ENCODE measurements at places on chromosomes 5 and 9.

DNA sequence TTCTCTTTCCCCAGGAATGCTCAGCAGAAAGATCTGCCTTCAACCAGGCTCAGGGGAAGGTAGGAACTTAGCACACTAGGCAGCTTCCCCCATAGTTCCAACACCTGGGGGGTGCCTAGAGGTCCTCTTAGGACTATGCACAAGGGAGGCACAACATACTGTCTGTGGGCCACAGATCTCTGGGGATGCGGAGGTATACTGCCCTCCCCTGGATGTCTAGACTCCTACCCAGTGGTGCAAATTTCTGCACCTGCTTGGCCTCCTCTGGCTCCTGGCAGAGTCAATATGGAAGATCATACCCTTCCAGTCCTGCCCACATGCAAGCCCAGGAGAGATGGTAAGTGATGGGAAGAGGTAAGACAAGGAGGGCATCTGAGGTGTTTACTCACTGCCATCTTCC, 247.5 kb upstream of the DAPK1 start:
- DNase-seq = no peak

DNA sequence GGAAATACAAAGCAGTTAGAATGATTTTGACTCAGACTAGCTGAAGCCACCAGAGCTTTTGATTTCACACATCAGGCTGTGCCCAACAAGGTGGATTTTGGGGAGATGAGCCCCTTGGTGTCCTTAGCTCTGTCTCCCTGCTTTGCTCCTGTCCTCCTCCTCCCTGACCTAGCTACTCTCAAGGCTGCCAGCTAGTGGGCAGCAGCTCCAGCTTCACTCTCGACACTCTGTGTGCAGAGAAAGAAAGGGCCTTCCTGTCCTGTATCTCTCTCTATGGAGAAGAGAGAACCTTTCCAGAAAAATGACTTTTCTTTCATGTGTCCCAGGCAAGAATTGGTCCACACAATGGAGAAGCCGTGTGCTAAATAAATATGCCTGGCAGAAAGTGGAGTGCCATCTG, 446.2 kb downstream of the SEMA5A start:
- no peak for DNase-seq

DNA sequence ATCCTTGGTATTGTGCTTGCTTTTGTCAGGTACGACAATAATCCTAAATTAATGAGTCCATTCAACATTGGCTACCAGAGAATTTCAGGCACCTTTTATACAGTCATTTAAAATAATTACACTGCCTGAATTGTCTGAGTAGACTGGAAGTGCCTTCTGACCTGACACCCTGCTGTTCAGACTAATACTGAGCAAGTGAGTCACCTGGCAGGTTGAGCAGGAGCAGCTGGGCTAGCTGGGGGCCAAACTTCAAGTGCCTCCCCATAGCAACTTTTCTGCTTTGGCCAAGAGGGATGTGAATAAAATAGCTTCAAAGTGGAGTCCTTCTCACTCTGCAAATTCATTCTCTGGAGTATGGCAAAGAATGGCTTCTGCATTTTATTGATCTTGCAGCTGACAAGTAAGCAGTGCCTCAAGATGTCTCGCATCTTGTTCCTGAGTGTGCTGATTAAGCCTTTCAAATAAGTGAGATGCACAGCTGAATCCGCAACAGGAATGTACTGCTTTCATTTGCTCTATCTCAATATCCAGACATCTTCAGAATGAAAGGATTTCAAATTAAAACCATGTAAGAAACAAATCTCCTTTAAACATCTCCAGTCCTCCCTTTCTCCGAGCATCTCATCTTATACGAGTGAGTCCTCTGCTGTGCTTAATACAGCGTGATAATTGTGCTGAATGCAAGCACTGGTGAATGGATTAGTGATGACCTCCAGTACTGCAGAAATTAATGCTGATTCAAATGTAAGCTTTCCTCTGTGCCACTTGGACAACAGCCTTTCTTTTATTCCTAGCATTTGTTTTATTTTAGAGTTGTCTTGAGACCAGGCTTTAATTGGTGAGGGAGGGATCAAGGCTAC, 271.2 kb downstream of the EDIL3 start:
- no peak for DNase-seq

- DNase-seq = no peak
Measured at GRCh38 chr5:42779083-42779482, 22.5 kb downstream of the CCDC152 start.

- no peak for DNase-seq
Measured at GRCh38 chr5:147688656-147689356, 93.7 kb downstream of the JAKMIP2 start.

DNA sequence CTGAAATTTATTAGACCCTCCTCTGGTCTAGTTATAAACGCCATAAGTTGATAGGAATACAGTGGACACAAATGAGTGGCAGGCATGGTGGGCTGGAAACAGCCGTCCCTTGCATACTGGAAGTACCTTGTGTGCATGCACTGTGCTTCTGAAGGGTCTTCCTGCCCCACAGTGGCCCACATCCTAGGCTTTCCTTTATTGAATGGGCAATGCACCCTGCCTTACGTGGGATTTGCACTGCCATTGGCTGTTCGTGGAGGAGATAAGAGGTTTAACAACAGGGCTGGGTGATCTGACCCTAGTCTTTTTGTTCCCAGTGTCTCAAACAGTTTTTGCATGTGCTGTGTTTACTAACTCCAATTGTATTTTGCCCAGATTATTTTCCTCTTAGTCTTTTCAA, 480.8 kb downstream of the GADD45G start:
- no peak for DNase-seq

GRCh38 chr9:127237801-127238200, 26.8 kb upstream of the GARNL3 start:
- no peak for DNase-seq

DNA sequence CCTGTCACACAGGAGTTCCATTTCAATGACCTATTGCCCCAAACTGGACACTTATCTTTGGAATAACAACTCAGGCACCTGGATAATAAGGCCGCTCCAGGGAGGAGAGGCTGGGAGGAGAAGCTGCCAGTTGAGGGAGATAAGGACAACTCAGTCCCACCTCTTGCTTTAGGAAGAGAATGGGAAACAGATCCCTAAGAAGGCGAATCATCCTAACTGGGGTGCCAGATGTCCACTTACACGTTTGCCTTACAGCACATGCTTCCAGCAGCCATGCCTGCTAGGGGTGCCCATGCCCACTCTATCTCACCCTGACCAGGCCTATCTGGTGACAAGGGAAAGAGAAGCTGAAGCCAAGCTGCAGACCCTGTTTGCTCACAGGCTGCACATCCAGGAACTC, 6.5 kb downstream of the HK3 start:
- no peak for DNase-seq

DNA sequence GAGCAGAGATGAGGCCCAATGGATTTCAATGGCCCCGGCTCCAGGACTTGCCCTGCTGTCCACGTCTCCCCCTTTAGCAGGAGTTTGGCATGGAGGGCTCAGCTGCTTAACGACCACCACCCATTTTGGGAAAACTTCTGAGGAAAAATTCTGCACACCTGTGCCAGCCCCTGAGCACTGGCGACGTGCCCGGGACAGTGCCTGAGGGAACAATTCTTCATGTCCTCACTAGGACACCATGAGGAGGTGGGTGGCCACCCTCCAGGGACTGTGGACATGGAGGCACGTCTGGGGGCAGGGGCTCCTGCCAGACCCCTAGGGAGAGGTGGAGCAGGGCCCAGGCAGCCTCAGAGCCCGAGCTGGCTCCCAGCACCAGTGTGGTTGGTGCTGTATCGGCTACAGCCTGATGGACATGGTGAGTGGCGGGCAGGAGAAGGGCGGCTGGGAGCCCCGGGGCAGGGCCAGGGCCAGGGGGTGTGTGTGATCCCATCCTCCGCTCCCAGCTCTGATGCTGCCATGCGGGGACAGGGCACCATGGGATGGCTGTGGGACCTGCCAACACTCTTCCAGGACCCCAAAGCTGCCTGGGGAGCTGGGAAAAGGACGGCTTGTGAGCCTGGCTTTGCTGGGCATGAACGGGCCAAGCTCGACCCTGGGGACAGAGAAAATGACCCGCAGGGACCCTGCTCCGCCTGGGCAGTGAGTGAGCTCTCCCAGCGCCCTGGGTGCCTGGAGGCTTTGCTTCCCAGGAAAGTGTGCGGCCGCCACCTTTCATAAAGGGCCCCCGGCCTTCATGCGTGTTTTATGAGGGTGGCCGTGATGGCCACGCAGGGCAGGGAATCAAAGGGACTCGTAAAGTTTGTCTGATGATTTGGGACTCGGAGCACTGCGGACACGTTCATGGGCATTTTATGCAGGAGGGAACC, 3.6 kb upstream of the QSOX2 start:
- DNase-seq = no peak

DNA sequence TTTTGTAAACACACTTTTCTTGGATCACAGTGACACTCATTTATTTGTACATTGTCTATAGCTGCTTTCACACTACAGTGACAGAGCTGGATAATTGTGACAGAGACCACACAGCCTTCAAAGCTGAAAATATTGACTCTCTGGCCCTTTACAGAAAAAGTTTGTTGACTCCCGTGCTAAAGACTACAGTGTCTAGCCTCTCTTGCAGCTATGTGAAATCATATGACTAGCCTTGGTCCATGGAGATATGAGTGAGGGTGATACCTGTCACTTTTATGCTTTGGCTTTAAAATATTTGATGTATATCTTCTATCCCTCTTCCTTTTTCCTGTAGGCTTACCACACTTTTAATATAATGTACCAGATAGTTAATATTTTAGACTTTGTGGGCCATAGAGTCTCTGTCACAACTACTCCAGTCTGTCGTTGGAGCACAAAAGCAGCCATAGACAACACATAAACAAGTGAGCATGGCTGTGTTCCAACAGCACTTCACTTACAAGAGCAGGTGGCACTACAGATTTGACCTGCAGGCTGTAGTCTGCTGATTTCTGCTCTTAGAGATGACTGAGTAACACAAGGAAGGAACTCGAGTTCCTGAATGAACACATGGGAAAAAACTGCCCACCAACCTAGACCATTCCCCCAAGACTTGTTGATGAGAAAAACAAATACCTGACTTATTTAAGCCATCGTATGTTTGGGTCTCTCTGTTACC, 73.5 kb upstream of the ANKRD55 start:
- DNase-seq = no peak

DNA sequence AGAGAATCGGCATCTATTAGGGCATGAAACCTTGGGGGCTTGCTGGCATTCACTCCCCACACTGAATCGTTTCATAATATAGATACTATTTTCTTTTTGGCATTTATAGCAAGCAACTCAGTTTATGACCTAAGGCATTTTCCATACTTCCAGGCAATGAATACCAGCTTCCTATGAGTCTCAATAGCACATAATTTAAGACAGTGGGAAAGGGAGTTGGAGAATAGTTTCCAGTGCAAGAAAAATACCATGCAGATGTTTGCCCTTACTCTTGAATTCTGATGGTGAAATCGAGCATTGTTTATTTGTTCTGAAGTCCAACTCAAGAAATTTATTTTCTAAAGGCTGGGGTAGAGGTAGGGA, 175.8 kb upstream of the KLF9 start:
- no peak for DNase-seq

DNA sequence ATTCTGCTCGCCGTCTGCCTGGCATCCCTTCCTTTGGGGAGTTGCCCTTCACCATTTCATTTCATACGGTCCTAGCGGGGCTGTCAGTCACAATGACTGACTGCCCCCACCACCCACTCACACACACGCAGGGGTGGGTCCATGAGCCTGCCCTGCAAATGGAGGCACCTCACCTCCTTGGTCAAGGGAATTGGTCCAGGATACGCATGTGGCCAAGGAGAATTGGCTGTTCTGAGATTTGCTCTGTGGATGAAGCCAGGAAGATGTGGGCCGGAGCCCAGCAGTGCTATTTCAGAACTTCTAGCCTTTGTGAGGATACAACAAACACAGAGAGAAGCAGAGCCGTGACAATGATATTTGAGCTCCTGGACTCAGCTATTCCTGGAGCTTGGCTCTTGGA, 17.0 kb downstream of the C1QTNF2 start:
- no peak for DNase-seq

DNA sequence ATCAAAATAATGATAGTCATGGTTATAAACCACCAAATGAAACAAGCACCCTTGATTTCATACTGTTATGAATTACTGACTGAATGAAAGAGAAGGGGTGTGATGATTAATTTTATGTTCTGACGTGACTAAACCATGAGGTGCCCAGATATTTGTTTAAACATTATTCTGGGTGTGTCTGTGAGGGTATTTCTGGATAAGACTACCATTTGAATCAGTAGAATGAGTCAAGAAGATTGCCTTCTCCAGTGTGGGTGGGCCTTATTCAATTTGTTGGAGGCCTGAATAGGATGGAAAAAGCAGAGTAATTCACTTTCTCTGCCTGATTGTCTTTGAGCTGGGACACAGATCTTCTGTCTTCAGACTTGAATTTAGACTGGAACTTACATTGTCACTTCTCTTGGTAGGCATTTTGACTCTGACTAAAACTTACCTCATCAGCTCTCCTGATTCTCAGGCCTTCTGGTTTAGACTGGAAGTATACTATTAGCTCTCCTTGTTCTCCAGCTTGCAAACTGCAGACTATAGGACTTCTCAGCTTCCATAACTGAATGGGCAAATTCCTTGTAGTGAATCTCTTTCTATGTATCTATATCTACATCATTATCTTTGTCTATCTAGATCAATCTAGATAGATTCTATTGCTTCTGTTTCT, 321.9 kb upstream of the TARS1 start:
- DNase-seq = no peak

DNA sequence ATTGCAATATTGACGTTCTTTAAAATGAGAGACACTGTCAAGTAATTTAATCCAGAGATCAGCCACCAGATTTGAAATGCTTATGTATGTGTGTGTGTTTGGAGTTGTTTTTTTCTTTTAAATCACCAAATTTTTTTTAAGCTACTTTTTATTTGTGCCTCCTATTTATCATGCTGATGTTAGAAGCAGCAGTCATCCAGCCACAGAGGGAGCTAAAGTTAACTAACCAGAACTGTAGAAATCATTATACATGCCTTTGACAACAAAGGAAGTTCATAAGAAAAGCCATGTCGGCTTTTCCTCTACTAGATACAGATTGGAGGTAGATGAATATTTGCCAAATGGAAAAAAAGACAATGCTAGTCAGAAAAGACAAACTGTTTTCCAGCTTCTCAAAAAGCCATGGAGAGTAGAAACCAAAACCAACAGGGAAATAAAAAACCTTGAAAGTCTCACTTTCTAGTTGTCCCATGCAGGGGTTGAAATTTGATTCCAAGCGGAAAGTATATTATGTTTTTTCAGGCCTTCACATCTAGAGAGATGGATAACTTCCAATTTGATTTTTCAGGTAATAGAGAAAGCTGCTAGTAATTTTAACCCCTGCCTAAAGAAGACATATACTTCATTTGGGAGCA, 4.5 kb downstream of the PURA start:
- DNase-seq = no peak

- DNase-seq = peak; percentile 30
Measured at GRCh38 chr5:179954434-179954833, 46.7 kb upstream of the TBC1D9B start.

DNA sequence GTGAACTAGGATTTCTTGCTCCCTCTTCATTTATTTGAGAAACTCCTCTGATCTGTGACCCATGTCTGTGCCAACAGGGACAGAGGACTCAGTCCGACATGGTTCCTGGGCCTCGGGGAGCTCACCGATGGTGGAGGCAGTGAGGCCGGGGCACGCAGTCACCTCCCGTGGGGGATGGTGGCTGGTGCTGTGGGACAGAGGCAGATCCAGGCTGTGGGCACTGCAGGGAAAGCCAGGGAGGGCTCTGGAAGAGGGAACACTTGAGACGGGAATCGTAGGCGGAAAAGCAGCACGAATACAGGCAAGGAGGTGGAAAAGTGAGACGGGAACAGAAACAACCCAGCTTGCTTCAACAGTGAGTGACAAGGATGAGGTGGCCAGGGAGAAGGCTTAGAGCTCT, 127.8 kb downstream of the GABBR2 start:
- no peak for DNase-seq

GRCh38 chr9:90285946-90286345, 356.7 kb downstream of the DIRAS2 start:
- DNase-seq = no peak

Measured in SK-N-MC (cell line).